Hematopoietic multipotent progenitor cell treated with erythropoietin and hydrocortisone succinate and interleukin-3 and kit ligand, for 17 days (in vitro differentiated cells): ENCODE measurements at places on chromosomes 4 and X.

DNA sequence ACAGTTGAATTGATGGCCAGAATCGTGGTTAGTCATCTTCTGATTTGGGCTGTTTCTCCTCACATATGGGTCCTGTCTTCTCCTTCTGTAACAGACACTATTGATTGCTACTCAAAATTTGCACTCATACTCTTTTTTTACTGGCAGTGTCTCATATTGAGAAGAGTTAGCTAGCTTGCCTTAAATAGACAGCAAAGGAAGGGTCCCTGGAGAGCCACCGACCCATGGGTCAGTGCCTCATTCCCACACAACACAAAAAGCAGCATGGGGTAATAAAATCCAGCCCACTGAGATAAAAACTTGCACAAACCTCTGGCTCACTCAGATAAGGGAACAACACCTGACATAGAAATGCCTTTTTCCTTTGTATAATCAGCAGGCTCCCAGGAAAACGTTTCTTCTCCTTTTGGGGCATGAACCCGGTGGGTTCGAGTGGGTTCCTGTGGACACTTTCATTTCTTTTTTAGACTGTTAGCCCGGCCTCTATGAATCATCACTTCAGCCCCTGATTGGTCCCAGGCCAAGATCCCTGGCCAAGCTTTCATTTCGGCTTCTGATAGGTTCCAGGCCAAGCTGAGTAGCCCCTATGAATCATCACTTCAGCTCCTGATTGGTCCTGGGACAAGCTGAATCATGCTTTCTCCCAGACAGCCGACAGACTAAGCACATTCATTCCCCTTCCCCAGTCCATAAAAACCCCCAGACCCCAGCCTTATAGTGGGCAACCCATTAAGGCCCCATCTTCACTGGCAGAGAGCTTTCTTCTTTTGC, 408.1 kb downstream of the DCAF12L2 start:
- DNase-seq = no peak

GRCh38 chrX:136823175-136823574, 42.4 kb upstream of the ARHGEF6 start:
- no peak for DNase-seq

- DNase-seq = no peak
These were observed 322.4 kb downstream of the ARHGAP10 start for GRCh38 chr4:148054275-148054674.

DNA sequence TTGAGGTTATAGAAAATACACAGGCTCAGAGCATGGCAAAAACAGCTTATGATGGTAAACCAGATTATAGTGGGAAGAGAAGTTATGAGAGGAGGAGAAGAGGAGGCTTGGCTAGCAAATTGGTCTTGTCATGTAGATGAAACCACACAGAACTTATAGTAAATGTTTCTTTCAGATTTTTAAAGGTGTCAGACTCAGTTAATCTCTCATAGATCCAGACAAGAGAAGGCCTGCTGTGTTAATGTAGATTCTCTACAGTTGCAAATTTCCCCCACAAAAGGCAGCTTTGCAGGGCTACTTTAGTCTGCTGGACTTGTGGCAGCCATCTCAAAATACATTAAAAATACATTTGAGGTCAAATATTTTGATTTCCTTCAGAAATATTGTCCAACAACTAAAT, 1731.7 kb downstream of the ARAP2 start:
- no peak for DNase-seq

DNA sequence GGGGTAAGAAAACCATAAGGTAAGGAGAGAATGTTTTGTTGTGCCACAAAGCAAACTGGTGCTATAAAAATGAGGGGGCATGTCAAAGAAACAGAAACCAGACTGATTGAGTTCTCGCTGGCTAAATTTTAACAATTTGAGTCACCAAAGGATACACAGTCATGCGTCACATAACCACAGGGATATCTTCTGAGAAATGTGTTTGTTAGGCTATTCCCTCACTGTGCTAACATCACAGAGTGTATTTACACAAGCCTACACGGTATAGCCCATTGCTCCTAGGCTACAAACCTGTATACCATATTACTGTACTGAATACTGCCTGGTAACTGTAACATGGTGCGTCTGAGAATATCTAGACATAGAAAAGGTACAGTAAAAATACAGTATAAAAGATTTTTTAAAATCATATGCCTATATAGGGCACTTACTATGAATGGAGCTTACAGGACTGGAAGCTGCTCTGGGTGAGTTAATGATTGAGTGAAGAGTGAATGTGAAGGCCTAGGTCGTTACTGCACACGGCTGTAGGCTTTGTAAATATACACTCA, 50.1 kb downstream of the FBXW7 start:
- no peak for DNase-seq

- no peak for DNase-seq
These were observed 1910.0 kb upstream of the TENM3 start for GRCh38 chr4:180333162-180333561.

DNA sequence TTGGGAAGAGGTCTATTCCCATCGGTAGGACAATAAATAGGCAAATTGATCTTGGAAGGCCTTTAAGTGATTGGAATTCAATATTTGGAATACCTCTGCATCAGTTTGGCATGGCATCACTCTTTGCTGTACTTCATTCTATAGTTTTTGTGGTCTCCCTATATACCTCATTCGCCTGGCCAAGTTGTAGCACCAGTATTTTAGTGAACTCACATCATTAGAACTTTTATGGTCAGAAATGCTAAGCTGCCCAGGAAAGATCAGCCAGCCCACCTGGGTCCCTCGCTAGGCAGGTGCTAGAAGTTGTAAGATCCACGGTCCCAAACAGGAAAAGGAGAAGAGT, 40.3 kb downstream of the ZCCHC13 start:
- no peak for DNase-seq

GRCh38 chr4:6150046-6150735, 50.2 kb downstream of the JAKMIP1 start:
- DNase-seq = no peak
